H1 (cell line): ENCODE measurements at places on chromosomes 4 and X.

DNA sequence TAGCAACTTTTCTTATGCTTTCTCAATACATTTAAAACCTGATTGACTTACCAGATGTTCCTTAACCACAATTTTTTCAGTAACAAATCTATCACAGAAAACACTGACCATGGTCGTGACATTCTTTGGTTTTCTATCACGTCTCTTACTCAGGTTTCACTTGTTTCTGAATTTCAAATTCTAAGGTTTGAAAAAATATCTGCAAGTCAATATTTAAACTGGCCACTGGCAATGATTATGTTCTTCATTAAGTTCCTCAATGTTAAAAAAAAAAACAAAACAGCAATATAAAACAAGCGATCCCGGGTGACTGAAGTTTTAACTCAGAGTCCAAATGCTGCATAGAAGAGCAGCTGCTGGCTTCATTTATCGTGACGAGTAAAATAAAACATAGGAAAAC is 128.9 kb downstream of the RBM47 start:
- DNase-seq: no peak

DNA sequence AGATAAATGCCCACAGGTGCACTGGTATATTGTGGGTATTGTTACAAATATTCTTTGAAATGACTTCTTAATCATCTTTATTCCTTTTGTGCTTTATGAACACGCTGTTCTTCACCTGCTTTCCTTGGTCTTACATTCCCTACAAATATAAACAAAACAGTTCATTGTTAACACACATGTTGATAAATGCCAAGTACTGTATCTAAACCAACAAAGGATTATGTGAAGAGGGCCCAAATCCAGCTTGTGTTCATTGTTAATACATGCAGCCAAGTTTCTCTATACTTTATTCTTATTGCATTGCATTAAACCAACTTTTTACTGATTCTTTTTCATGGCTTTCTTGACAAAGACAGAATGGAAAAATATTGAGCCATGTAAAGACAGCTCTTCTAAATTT is 42.8 kb downstream of the AREG start:
- DNase-seq: no peak

- no peak for DNase-seq
Measured at GRCh38 chr4:36224972-36225903, 19.1 kb downstream of the ARAP2 start.

GRCh38 chr4:79651456-79651855 is 243.4 kb upstream of the GK2 start:
- DNase-seq: peak; percentile 39

GRCh38 chr4:88592600-88593448 is 544 bp downstream of the HERC3 start:
- peak; percentile 80 for DNase-seq
